Breast epithelium (tissue), 4 donors: ENCODE measurements at places on chromosomes 5 and 9.

DNA sequence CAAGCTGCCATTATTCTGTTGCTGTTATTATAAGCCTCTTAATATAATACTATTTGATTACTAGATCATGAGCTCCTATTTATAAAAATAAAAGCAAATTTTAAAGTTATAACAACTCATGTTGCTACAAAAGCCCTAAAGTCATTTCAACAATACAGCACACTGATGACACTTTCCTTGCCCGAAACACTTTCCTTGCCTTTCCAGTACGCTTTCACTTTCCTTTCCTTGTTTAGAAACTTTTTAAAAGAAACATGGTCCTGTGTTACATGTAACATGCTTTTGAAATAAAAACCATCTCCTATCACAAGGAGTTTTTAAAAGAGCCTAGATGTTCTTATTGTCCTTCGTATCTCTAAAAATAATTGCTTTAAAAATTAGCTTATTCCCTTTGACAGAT, 688.4 kb downstream of the PTPRD start:
- no peak for DNase-seq

DNA sequence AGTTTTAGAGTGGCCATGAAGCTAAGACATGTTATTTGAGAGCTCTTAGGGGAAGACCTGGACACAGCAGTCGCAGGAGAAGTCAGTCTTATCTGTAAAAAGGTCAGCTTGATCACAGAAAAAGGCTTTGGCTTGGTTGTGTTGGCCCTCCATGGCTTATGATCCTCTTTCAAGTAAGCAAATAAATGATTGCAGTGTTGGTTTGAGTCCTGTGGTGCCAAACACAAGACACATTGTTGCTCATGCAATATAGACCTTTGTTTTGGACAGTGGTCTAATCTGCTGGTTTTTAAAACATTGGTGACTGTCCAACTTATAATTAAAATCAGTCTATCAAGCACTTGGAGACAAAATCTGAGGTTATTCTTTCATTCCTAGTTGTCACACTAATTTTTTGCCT, 54.0 kb downstream of the DOCK8 start:
- no peak for DNase-seq

DNA sequence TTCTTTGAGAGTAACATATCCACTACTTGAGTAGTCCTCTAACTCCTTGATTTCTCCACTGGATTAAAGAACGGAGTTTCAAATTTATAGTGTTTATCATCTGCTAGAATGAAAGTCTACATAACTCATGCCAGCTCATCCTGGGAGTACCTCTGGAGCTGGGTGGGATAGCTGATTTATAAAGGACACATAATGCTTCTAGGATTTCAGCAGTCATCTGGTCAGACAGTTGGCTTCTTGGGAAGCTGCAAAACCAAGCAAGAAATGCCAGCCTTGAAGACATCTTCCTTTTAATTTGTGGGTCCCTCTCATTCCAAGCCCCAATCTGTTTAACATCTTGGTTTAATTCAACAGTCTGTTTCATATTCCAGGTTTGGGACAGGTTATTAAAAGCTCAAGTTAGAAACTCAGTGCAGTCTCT, 3.2 kb downstream of the GALNT10 start:
- no peak for DNase-seq

- no peak for DNase-seq
These were observed 13.6 kb downstream of the PLEKHG4B start for GRCh38 chr5:105504-106070.

DNA sequence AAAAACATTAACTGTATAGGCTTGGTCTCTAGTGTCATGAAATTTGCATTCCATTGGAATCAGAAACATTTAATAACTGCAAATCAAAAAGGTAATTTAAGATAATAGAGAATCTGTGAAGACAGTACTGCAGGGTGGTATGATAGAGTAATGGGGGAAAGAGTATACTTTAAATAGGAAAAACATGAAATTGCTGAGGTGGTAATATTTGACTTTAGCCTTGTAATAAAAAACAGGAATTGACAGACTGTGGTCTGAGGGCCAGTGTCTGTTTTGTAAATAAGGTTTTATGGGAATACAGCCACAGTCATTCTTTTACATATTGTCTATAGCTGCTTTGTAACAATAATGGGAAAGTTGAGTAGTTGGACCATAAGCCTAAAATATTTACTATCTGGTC, 162.3 kb downstream of the RANBP17 start:
- no peak for DNase-seq

DNA sequence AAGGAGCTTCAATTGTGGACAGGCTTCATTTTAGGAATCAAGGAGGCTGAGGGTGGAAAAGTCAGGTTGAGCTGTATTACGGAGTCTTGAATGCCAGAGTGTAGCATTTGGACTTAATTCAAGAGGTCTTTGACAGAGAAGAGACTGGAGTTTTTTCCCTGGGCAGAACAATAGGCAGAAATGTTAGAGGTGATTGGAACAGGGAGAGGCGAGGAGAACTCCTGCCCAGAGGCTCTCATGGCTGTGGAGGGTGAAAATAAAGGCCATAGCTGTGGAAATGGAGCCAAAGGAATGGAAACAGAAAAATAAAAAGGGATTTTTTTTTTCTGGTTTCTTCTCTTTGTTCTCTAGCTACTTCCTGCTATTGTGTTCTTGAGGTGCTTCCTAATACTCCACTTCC, 3.7 kb upstream of the IFNB1 start:
- no peak for DNase-seq

DNA sequence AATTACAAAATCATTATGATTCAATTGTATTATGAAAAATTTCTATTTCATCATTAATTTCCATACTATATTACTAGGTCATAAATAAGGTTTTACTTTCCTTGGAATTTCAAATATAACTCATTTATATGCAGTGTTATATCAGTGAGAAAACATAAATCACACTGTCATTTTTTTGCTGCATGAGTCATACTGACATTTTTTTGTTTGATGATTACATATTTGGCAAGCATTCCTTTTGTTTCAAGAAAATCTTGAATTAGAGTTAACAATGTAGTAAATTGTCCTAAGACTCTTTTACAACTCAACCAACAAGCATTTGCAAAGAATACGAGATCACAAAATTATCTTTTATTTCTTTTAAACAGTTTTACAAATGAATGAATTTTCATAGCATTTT, 298.4 kb upstream of the SEMA6A start:
- DNase-seq = no peak
